ENCODE measurements at places on chromosomes 6 and 20.
A peak's percentile ranks its signal among the peaks of the same experiment; 100 is the strongest.

- DNase-seq = no peak
Observed at GRCh38 chr6:1838604-1839213, 229.0 kb downstream of the FOXC1 start.

- DNase-seq = no peak
Observed at GRCh38 chr6:129195161-129195560, 312.2 kb downstream of the LAMA2 start.

DNA sequence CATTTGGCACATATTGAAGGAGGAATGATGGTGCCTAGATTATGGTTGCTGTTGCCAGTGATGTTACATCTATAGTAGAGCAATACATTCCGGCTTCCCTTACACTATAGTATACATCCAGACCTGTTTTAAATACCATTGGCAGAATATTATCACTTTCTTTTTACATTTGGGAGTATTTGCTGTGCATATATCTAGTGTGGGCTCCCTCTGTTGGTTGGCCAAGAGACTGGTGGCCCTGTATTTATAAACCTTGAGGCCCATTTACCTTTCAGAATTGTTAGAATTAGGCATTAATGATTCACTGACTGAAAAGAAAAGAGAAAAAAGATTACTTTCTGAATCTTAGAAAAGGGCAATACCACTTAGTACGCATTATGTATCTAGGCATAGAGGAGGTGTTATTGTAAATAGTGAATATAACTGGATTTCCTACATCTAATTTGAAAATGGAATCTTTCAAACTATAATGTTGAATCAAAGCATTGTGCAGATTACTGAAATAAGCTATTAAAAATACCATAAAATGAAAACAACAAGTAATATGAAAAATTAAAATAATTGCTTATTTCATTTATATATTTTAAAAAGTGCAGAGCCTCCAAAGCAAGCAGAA is 628.8 kb upstream of the MAN1A1 start:
- peak; percentile 19 for DNase-seq

GRCh38 chr20:62303062-62303339 is 204 bp downstream of the ADRM1 start:
- no peak for DNase-seq

GRCh38 chr6:90202156-90202555 is 94.5 kb downstream of the BACH2 start:
- DNase-seq = no peak

- DNase-seq = no peak
Observed at GRCh38 chr20:39825524-39825923, 863.4 kb downstream of the DHX35 start.

- DNase-seq = no peak
Observed at GRCh38 chr6:163897669-163898068, 483.2 kb downstream of the QKI start.

DNA sequence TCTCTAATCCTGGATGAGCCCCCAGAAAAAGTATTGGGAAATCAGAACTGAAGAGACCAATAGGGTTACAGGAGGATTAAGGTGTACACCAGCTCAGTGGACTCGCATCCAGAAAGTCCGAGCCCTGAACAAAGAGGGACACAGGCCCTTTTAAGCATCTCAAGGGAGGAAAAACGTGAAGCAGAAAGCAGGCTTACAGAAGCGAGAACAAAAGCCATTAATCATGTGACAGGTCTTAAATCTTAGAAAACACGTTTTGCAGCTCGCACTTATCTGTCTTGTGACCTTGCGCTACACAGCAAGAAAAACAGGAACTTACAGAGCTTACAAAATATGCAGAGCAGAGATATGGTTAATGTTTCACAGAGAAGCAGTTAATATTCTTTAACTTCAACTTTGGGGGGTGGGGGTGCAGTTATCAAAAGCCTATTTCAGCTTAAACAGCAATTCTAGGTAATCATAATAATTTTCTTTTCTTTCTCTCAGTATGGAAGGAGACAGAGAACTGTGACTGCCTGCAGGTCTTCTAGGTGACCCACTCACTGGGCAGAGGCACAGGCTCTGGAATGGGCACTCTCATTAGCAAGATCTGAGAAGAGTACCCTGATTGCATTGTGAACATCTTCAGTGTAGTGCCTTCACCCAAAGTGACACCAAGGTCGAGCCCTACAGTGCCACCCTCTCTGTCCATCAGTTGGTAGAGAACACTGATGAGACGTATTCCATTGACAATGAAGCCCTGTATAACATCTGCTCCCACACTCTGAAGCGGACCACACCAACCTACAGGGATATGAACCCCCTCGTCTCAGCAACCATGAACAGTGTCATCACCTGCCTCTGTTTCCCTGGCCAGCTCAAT is 65.0 kb upstream of the MOCS1 start:
- DNase-seq = no peak

GRCh38 chr6:16551466-16551865 is 209.8 kb downstream of the ATXN1 start:
- DNase-seq = no peak

DNA sequence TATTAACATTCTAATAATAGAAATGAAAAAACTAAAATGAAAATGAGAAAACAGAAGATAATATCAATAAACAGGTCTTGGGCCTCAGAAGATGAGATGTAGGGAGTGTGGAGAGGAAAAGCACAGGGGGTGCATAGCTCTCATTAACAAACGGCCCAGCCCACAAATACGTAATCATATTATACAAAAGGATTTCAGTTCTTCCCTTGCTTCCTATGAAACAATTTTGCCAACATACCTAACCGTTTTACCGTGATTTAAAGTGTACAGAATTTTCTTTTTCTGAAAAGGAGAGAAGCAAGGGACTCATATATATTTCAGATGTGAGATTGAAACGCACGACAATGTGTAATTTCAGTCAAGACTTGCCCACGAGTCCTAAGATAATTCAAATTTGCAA is 136.0 kb downstream of the HFE start:
- no peak for DNase-seq

GRCh38 chr20:11982955-11983470 is 65.3 kb downstream of the BTBD3 start:
- DNase-seq = no peak

DNA sequence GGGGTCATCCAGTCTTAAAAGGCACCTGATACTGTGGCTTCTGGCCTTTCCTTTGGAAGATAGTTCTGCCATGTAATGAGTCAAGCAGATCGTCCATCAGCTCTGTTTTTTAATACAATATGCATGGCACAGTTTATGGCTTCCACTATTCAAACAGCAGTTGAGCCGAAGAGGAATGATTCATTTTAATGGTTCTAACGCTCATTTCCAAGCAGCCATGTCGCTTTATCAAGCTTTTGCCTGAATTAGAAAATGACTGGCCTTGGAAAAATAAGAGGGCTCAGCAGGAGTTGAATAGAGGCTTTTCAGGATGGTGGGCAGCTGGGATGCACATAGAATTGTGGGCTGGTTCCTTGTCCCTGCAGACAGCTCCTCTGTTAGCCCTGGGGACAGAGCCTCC is 138.1 kb downstream of the SOBP start:
- DNase-seq = no peak

DNA sequence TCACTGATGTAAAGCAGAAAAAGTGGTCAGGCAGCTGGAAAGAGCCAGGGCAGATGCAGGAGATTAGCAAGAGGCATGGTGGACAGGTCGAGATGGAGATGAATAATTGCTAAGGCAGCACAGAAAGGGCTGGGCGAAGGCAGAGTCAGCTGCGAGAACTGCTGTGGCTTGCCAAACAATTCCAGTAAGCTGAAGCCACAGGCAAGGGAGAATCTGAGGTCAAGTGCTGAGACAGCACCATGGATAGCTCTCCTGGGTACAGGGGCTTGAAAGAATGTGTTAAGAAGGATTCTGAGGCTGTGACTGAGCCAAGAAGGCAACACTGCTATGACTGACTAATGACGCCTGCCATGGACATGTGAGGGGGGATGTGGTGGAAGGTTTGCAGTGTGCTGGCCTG is 220.8 kb upstream of the FOXA2 start:
- no peak for DNase-seq

DNA sequence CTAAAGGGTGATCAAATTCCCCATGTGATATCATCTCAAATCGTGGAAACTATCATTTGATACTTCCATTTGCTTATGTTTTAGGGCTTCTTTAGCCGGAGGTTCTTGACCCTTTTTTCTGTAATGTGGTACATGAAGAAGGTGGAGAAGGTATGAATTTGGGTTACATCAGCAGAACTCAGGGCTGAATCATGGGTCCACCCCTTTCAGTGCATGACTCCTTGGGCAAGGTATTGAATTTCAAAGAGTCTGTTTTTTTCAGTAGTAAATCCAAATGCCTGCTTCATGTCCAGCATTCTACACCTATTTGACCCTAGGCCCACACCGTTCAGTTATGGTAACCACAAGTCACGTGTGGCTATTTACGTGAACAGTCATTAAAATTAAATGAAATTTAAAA is 30.6 kb upstream of the QKI start:
- DNase-seq = no peak

GRCh38 chr6:43990627-43991619 is 136.3 kb downstream of the MRPL14 start:
- DNase-seq = no peak

GRCh38 chr6:106899697-106900096 is 74.8 kb downstream of the CD24 start:
- DNase-seq = no peak
